ENCODE measurements at places on chromosomes 7 and 10.

DNA sequence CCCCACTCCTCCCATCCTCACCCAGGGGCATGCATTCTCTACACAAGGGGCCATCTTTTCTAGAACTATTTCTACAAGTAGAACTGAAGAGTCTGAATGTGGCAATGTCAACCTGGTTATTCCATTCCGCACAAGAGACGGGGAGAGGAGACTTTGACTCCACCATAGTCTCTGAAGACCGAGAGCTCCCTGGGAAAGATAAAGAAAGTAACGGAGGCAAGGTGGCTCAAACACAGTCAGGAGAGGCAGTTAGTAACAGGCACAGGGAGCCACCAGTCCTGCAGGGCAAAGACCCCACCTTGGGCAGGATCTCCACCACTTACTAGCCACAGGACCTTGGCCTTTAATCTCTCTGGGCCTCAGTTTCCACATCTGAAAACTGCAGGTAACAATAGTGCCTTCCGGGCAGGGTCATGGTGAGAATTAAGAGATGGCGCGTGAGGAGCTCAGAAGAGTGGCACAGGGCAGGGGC lies 100.3 kb downstream of the TNS3 start:
- DNase-seq: no peak

DNA sequence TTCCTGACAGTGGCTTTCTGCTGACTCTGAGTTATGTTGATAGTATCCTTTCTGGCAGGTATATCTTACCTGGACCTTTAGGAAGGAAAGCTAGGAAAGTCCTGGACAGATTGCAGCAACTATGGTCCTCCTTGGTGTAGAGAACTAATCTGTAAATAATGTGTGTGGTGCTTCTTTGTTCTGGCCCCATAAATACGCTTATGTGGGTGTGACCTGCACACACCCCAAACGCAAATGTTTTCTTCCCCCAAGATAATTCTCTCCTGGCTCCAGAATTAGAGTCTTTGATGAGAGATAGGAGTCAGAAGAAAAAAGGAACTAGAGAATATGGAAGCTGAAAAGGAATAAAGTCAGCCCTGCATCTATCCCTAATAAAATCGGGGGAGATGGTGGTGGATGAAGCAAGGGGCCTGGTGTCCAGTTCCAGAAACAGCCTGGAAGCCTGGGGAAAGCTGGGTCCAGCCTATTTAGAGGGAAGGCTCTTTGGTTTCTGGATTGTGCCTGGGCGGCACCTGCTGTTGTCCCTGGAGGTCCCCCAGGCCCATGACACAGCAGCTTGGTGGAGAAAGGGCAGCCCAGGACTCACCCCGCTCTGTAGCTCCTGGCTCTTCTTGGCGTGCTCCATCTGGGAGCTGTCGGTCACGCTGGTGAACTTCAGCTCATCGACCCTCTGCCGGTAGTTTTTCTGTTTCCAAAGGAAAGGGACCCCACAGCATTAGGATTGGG lies 38.2 kb downstream of the NRAP start:
- DNase-seq: no peak

DNA sequence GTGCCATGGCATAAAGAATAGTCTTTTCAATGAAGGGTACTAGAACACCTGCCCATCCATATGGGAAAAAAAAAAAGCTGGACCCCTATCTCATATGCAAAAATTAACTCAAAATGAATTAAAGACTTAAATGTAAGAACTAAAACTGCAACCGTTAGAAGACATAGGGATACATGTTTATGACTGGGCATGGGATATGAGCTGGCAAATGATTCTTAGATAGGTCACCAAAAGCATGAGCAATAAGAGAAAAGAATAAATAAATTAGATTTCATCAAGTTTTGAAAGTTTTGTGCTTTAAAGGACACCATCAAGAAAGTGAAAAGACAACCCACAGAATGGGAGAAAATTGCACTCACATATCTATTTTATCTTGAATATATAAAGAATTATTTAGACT lies 222.0 kb downstream of the ADK start:
- no peak for DNase-seq

- no peak for DNase-seq
Measured at GRCh38 chr10:119326167-119326566, 118.8 kb downstream of the GRK5 start.

DNA sequence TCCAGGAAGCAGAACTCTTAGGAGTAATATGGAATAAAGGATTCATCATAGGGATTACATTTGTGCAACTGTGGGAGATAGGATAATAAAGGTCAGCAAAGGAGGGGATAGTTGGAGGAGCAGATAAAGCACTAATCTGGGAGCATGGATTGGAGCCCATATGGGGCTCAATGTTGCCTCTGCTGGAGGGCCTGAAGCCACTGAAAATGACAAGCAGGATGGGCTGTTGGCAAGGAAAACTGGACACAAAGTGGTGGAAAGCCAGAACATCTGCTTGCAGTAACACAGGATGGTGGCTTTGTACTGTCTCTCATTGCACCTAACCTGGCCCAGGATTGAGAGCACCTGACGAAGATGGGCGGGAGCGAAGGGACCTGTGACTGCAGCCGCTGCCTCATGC lies 15.0 kb upstream of the COMMD3 start:
- no peak for DNase-seq

GRCh38 chr7:114354306-114354705 lies 60.3 kb upstream of the FOXP2 start:
- no peak for DNase-seq

DNA sequence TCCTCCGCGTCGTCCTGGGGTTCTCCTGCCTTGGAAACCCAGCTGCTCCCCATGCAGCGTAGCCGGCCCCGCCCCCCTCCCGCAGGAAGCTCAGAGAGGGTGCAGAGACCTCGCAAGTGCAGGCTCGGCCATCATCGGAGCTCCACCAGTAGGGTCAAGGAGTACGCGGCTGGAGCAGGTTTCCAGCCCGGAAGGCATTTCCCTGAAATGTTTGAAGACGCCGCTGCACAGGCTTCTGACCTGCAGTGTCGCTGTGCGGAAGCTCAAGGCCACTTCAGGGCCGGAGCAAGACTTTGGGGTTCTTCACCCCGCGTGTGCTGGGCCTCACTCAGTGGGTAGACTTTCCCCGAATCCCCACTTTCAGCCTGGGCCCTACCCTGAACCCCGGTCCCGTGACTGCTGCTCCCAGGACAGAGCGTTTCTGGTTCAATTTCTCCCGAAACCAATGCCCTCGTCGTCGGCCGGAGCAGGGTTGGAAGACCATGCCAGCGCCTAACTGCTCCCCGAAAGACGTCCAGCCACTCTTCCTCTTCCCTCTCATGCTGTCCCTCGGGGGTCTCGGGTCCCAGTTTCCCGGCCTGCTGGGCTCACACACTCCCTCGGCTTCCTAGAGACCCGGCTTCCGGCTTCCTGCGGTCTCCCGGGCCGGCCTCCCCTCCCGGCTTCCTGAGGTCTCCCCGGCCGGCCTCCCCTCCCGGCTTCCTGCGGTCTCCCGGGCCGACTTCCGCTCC lies 52.1 kb downstream of the INSIG1 start:
- no peak for DNase-seq

DNA sequence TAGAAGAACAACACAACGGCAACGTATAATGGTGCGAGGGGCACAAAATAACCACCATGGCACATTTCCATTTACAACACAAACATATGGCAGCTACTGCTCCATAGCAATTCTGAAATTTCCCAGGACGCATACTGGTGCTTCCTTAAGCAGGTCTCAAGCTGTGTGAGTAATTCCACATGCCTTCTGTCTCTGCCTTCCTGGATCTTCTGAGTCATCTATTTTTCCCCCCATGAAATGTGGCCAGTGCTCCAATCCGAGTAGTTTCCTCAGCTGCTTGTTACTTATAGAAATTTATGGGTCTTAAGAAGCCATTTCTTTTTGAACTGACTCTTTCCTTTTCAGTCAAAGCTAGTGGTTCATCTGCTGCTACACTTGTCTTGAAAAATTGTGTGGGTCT lies 256.6 kb upstream of the KLF6 start:
- DNase-seq: no peak
